ENCODE measurements at places on chromosomes 5 and 9.

DNA sequence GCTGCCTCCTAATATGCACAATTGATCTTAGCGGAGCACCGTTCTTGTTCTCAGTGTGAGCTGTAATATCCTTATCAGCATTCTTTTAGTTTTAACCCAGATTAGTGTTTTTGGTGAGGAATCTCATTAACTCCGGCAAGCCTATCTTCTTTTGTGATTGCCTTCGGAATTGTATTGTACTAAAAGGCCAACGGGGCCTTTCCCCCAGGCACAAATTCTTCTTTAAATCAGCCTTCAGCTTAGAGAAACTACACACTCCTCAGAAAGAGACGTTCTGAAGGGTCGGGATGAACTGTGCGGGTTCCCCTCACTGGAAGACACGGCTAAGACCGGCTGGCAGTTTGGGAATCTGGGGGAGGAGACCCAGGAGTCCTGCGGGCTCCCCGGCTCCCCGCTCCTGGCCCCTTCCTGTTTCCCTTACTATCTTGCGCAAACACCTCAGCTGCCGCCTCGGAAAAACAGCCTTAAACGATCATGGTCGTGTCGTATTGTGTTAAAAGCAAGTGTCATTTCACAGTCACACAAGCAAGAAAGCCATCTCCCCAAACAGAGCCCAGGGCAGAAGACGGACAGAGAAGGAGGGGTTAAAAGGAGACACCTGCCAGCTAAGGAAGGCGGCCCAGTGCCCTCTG is 353.1 kb upstream of the IRX2 start:
- no peak for DNase-seq

- peak; percentile 79 for DNase-seq
Observed at GRCh38 chr9:94805585-94805984, 79.1 kb downstream of the AOPEP start.

DNA sequence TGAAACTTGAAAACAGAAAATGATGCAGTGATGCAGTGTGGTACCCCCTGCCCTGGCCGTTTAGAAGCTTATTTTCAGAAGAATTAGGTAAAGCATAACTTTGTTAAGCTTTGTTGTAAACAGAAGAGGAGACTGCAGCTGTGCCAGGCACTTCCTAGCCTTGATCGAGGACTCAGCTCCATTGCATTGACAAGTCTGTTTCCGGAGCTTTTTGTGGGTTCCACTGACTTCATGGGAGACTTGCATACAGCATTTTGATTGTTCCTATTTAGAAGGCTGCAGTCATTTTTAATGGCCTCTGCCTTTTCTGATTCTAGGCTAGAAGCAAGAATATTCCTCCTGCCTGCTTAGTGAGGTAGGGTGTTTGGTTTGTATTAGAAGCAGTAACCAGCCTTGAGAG is 12.3 kb downstream of the MVB12B start:
- DNase-seq = no peak

- peak; percentile 26 for DNase-seq
Observed at GRCh38 chr5:1239505-1240251, 14.5 kb downstream of the SLC6A18 start.

GRCh38 chr9:93959739-93960154 is 4.6 kb upstream of the BARX1 start:
- DNase-seq = no peak

All from SW480 (cell line).